SK-N-SH treated with all-trans-retinoic acid at 6 μM for 48 hours (cell line): ENCODE measurements at places on chromosomes 6 and 20.

DNA sequence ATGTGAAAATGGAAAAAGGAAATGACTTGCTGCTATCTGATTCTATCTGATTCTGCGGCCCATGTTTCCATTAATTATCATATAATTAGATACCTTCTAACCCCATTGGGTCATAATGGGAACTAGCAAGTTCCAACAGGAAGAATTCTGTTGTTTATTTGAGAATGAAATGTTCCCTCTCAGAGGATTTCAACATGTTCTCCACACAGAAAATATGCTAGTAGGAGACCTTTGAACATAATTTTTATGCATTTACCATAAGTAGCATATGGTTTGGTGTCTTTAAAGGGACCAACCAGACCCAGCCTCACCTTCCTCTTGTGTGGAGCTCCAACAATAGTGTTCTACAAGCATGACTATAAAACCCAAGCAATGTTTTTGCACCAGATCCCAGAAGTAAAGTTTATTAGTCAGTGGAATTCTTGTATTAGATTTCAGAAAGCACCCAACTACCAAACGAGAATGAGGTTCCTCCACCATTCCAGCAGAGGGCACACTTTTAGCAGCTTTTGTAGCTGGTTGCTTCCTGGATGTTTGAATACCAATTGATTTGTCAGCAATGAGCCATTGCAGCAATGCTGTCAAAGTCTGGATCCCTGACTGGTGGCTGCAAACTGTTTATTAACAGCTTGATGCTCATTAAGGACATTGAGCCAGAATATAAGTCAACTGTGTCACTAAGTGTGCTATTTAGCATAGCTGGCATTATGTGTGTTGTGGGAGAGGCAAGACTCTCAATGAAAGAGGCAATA lies 143.6 kb upstream of the GJE1 start:
- ATAC-seq = peak; percentile 85

DNA sequence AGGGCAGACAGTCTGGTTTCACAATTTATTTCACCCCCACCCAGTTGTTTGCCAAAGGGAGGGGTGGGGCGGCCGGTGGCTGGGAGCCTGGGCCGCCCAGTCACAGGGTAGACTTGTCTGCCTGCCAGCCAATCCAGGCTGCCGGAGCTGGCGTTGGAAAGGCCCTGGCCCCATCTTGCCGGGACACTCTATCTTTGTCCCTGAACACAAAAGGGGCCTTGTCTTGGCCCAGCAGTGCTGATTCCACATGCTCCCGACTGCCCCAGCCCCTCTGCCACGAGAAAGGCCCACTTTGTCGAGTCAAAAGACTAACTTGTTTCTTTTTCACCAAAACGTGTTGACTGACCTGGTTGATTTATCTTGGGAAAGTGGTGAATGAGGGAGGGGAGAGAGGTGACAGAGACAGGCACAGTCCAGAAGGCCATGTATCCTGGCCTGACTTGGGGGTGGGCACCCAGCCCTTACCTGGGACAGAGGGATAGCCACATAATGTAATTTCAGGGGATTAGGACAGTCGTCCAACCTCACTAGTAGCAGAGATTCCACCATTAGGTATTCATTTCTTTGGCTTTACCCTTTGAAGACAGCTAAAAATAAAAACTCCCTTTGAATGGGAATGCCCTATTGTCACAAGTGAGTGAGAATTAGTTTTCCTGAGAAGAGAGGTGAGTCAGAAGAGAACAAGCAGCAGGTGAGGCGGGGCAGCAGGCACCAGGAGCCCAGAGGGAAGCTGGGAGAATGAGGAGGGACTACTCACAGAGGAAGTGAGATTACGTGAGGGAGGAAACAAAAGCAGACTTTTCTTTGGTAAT lies 67.0 kb upstream of the SIRPA start:
- ATAC-seq = no peak

- ATAC-seq = peak; percentile 94
Observed at GRCh38 chr6:22558288-22558882, 11.0 kb upstream of the HDGFL1 start.

- no peak for ATAC-seq
Observed at GRCh38 chr6:161001421-161001820, 9.9 kb downstream of the MAP3K4 start.

DNA sequence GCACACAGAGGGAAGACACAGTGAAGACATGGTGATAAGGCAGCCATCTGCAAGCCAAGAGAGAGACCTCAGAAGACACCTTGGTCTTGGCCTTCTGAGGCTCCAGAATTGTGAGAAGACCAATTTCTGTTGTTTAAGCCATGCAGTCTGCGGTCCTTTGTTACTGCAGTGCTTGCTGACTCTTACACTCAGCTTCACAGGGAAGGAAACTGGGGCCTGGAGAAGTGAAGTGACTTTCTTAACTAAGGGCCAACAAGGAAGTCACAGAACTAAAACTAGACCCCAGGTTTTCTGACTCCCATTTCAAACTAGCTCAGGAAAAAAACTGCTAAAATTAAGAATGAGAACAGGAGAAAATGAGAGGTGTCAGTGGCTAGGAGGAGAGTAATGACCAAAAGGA lies 74.3 kb downstream of the TNFRSF21 start:
- no peak for ATAC-seq

DNA sequence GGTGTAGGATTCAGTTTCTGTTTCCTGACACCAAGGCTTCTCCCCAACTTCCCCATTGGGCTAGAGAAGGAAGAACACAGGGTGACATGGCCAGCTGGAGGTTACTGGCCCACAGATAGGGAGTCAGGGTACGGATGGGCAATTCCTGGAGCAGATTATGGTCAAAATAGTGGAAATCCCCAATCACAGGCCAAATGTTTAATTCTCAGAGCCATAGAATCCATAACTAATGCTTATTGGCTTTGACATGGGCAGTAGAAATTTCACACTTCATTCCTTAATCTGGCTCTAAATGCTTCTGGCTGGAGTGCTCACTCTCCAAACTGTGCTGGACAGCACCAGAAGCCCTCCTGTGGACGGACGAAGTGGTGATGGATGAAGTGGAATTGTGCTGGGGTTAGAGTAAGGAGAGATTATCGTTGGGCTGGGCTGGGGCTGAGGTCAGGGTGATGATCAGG lies 887 bp downstream of the SIGLEC1 start:
- ATAC-seq = no peak

GRCh38 chr20:57065646-57066045 lies 200.8 kb downstream of the BMP7 start:
- ATAC-seq = no peak

- no peak for ATAC-seq
Observed at GRCh38 chr6:148118244-148118643, 224.4 kb upstream of the SASH1 start.

GRCh38 chr20:57849121-57849520 lies 139.3 kb upstream of the PMEPA1 start:
- ATAC-seq = no peak

- ATAC-seq = no peak
Observed at GRCh38 chr20:3787324-3788014, 929 bp upstream of the CENPB start.

DNA sequence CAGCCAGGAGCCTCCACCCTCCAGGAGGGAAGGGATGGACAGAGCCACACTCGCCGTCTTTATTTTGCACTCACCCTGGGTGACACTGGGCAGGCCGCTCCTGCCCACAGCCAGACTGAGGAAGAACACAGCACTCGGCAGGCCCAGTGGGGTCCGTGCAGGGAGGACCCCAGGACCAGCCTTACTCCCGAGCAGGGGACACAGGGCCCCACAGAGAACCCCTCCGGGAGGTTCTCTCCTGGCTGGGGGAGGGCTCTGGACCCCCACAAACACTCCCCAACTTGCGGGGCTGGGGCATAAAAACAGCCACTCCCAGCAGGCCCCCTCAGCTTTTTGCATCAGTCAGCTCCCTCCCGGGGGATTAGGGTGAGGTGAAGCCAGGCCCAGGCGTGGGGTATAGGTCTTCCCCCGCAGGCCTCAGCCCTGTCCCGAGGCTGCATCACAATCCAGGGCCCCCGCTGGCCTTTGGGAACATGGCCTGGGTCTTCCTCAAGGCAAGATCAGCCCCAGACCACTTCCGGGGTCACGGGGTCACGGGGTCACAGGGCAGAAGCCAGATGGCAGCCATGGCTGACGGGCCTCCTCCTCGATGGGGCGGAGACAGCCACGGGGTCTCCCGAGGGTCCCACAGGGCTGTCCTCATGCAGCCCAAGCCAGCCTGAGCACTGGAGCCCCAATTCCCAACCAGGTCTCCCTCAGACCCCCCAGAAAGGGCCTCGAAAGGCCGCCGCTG lies 3.2 kb downstream of the TNFRSF6B start:
- peak; percentile 18; the same call in 2 of the 3 replicates for ATAC-seq

DNA sequence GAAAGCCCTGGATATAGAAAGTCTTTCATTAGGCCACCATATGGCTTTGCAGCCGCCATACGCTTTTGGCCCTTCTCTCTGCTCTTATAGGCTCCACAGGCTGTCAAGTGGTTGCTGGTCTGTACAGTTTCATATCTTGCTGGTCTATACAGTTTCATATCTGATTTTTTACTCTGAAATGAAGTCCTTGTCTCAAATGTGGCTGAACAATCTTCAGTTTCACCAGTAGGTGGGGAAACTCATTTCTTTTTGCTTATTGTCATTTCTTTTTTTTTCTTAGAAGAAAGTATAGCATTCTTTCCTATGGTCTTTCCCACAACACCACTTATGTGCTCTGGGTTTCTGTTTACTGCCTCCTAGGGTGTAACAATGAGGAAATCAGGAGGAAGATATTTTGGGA lies 771.4 kb upstream of the MMS22L start:
- ATAC-seq = peak; percentile 49; the same call in 2 of the 3 replicates

DNA sequence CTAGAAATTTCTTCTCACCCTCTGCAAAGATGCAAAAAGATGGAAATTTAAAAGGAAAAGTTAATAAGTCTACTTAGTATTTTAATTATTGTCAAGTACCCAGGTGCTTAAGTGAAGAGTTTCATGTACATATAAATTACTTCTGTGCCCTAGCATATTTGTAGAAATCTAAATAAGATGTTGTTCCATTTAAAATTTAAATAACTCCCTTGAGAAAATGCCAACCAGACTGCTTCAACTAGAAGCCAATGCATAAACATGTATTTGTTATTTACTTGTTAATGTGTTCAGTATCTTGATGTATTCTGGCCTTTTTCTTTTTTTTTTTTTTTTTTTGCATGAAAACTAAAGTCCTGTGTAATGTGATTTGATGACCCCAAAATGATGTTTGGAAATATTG lies 6.3 kb upstream of the TMEM244 start:
- no peak for ATAC-seq

- ATAC-seq = no peak
Observed at GRCh38 chr6:4682431-4683097, 93.6 kb upstream of the CDYL start.

- no peak for ATAC-seq
Observed at GRCh38 chr6:40542175-40542764, 44.9 kb downstream of the LRFN2 start.

GRCh38 chr20:37781626-37782025 lies 87.8 kb downstream of the CTNNBL1 start:
- ATAC-seq = no peak

- peak; percentile 38 for ATAC-seq
Observed at GRCh38 chr6:27293436-27294098, 18.5 kb downstream of the POM121L2 start.

DNA sequence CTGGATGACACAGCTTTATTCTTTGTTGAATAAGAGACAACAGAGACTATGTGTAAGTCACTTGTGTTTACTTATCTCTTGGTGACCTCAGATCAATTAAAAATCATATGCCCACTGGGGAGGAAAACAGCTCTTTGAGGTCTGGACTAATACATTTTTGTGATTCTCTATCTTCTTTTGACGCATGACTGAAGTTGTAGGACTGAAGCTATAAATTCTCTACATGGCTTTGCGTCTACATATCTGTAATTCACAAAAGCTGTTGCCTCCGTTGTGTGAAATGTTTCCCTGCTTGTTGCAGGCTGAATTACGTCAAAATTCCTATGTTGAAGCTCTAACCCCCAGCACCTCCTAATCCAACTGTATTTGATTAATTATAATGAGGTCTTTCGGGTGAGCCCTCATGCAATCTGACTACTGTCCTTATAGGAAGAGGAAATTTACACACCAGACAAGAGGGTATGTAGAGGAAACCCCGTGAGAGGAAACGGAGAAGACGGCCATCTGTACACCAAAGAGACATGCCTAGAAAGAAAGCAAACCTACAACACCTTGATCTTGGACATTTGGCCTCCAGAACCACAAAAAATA lies 481.6 kb downstream of the PRKN start:
- no peak for ATAC-seq

DNA sequence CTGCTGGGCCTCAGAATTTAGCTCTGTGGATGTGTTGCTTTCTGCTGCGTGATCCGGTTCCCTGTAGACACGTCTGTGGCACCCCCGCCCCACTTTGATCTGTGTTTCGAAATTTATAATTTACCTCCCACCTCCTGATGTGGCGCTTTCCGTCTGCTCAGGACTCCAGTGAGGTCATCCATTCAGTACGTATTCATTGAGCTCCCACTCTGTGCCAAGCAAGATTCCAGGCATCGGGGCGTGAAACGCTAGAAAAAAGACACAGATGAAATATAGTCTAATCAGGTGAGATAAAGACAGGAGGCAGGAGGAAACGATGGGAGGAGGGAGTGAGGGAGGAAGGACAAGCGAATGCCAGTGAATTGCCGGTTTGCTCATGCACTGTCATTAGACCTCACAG lies 431.9 kb upstream of the SULF2 start:
- ATAC-seq = no peak

GRCh38 chr6:73363537-73363875 lies 1.0 kb downstream of the KHDC3L start:
- ATAC-seq = no peak

DNA sequence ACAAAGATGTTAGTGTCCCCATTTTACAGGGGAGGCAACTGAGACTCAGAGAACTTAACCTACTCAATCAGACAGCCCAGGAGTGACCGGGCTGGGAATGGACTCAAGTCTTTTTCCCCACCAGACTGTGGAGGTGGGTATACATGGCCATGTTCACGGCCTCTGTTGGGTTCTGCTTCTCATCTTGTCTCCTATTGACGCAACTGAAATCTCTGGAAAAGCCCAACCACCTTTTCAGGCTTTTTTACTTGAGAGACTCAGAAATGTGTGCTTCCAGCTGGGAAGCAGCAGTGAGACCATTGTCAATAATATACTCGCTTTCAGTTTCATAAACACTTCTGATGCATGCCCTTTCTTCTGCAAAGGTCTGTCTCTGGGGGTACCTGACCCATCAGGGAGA lies 70.7 kb downstream of the SOBP start:
- ATAC-seq = no peak

GRCh38 chr6:117025310-117025709 lies 148.3 kb downstream of the RFX6 start:
- no peak for ATAC-seq

DNA sequence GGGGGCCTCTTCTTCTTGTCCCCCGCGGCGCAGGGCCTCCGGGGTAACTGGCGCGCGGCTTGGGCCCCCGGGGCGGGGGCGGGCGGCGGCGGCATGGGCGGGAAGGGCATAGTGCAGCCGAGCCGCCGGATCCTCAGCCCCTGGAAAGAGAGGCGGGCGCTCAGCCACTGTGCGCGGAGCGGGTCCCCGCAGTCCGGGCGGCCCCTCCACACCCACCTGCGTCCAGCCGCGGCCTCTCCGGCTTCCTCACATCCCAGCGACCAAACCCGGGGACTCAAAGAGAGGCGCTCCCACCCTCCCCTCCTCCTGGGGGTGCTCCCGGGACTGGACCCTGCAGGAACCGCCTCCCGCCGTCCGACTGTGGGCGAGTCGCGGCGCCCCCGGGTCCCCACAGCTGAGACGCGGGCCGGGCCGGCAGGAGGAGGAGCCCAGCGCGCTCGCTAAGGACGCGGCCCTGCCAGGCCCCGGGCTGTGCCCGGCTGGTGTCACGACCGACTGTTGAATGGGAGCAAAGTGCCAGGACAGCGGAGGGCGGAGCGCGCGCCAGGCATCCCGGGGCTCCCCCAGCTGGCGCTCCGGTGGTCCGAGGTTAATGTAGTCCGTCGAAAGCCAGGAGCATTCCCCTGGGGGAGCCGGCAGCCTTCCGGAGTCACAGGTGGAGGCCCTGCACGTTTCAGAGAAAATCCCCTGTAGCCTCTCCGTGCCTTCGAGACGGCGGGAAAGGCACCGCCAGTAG lies at the start of gene PRR18:
Gene PRR18 (minus strand): TSS at position 360 of the 736 bp plus-strand sequence. CDS start 250 bp downstream, at position 110.
- peak; percentile 61 for ATAC-seq
